H9 (cell line): ENCODE measurements at places on chromosomes 13 and 19.

DNA sequence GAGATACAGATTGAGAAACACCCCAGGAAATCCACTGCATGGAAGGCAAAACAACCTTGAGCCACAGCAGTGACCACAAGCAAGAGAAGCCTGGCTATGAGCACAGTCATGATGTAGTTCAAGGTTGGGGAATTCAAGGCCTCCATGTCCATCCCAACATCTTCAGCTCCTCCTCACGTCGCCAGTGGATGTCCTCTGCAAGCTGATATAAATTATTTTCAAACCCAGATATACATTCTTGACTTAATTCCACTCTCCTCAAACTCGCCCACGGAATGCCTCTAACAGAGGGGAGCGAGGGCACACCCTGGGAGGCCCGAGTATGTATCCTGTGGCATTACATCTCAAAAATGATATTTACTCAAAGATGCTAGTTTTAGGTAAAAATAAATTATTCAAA lies 105.5 kb downstream of the SHISA2 start:
- no peak for DNase-seq

DNA sequence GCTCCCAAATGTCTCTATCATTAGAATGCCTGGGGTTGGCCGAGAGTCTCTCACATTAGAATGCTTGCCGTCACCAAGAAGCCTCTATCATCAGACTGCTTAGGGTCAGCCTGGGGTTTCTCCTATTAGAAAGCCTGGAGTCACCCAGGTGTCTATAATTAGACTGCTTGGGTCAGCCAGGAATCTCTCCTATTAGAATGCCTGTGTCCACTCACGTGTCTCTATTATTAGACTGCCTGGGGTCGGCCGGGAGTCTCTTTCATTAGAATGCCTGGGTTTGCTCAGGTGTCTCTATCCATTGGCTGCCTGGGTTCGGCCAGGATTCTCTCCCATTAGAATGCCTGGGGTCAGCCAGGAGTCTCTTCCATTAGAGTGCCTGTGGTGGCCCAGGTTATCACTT lies 1453.1 kb downstream of the UQCRFS1 start:
- no peak for DNase-seq

- DNase-seq, result no peak
These were observed 350.9 kb upstream of the NBEA start for GRCh38 chr13:34591129-34591528.

- DNase-seq, result no peak
These were observed 43.5 kb downstream of the ATP8A2 start for GRCh38 chr13:25415241-25415640.

GRCh38 chr13:104431895-104432294 lies 1365.7 kb upstream of the SLC10A2 start:
- no peak for DNase-seq

DNA sequence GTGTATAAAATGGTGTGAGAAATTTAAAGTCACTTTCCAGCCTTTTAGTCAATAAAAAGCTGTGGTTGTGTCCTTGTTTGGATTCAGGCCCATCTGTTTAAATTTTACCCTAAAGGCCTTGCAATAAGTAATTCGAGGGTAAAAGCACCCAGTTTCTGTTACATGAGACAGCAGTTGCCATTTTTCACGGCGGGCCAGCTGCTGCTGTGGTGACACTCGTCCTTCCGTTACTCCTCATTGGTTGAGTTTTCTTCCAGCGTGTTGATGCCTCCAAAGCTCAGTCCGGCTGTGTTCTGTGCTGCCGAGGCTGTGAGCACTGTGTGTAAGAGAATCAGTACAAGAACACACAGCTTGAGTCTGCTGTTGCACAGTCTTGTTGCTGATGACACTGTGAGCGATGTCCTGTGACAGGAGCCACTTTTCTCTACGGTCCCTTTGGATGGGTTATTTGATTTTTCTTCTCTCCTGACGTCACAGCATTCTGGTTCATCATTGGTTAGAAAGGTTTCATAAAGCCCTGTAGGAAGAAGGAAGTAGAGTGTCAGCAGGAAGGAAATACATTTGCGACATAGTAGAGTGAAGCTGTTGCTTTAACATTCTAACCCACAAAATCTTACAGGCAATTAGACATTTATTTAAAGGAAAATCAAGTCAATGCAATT lies 602.5 kb upstream of the ARGLU1 start:
- DNase-seq, result no peak

- no peak for DNase-seq
These were observed 5.7 kb downstream of the OPA3 start for GRCh38 chr19:45578861-45579260.

GRCh38 chr19:29590278-29590677 lies 15.8 kb upstream of the POP4 start:
- no peak for DNase-seq

DNA sequence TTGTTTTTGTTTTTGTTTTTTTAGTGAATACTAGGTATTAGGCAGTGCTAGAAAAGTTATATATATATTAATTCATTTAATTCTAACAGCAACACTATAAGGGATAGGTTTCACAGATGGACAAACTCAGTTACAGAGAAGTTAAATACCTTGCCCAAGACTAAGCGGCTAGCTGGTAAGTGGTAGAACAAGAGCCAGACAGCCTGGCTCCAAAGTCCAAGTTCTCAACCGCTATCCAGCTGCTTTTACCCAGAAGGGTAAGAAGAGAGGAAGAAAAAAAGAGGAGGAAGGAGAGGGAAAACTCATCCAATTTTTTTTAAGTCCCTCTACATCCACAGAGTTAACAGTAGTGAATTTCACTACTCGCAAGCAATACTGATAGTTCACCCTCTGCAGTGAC lies 217.0 kb downstream of the SPRY2 start:
- no peak for DNase-seq

DNA sequence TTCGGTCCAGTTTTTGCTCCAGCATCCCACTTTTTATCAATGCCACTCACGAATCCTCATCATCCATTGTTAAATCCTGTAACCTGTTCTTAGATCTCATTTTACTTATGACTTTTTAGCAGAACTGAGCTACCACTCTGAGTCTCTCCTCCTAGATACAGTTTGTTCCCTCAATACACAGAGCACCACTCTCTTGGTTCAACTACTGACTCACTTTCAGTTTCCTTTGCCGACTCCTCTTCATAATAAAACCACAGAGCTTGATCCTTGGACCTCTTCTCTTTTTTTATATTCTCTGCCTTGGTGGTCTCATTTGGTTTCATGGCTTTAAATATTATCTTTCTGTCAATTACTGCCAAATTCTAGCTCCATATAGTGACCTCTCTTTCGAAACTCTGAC lies 150.3 kb downstream of the SLITRK5 start:
- DNase-seq, result no peak

GRCh38 chr13:113096052-113096744 lies 9.4 kb upstream of the F7 start:
- DNase-seq, result no peak

DNA sequence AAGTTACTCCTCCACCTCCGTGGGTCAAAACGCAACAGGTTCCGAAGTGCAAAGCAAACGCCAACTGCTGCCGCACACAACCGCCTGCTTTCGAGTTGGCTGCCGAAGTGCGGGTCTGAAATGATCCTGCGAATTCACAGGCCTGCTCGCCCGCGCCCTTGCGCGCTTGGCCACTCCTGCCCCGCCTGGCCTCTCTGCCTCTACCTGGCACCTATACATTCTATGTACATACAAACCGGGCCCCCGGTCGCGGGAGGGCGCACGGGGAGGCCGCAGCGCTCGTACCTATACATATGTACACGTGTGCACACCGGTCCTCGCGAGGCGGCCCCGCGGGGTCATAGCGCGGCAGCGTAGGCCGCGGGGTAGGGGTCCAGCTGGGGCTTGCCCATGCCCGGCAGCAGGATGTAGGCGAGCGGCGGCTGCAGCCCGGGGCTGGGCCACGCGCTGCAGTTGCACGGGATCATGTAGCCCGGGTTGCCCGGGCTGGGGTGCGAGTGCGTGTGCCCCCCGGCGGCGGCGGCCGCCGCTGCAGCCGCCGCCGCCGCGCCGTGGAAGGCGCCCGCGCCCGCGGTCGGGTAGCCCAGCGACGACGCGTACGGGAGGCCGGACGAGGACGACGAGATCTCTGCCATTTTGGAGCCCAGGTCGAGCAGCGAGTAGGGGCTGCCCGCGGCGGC lies 1.3 kb downstream of the SOX21 start:
- peak; percentile 64 for DNase-seq
